Forelimb muscle (tissue), 1 donor: ENCODE measurements at places on chromosomes 4 and X. TPM values are rescaled to one million over a fixed set of nuclear protein-coding genes. Genes with fewer than 3 reads are reported as not detected.

Gene DUSP9
- polyA plus RNA-seq, result 0.15 TPM

Gene DGAT2L6
- not detected for polyA plus RNA-seq

Gene ZNF630
- polyA plus RNA-seq, result 2.8 TPM

Gene DRP2
- polyA plus RNA-seq, result 1.6 TPM

Gene KLB
- polyA plus RNA-seq, result 0.09 TPM

Gene RBM41
- 9.7 TPM for polyA plus RNA-seq

Gene NEIL3
- polyA plus RNA-seq, result 2.4 TPM

Gene AVPR2
- polyA plus RNA-seq, result 1.1 TPM

Gene IL2
- not detected for polyA plus RNA-seq

Gene ALG13
- polyA plus RNA-seq, result 29.3 TPM

Gene CT45A10
- polyA plus RNA-seq, result not detected

Gene TEX13D
- not detected for polyA plus RNA-seq

DNA sequence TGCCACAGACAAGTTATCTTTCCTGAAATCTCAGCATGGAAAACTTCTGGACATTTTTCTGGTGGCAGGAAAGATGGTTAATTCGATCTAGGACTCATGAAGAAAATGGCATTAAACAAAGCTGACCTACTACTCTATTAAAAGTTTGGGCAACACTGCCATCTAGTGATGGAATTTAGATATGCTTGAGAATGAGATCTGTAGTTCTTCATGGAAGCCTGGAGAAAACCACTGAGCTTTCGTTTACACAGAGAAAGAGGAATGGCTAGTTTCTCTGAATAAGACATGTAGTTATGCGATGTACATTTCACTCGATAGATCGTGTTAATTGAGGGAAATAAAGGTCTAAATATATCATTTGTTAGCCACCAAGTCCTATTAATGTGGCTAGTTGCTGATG is 51.7 kb upstream of the CHRDL1 start:
- DNase-seq, result peak; percentile 53

GRCh38 chr4:125985856-125986255 is 671.1 kb downstream of the FAT4 start:
- no peak for DNase-seq

- no peak for DNase-seq
Observed at GRCh38 chr4:184728858-184729257, 5.0 kb downstream of the CENPU start.

DNA sequence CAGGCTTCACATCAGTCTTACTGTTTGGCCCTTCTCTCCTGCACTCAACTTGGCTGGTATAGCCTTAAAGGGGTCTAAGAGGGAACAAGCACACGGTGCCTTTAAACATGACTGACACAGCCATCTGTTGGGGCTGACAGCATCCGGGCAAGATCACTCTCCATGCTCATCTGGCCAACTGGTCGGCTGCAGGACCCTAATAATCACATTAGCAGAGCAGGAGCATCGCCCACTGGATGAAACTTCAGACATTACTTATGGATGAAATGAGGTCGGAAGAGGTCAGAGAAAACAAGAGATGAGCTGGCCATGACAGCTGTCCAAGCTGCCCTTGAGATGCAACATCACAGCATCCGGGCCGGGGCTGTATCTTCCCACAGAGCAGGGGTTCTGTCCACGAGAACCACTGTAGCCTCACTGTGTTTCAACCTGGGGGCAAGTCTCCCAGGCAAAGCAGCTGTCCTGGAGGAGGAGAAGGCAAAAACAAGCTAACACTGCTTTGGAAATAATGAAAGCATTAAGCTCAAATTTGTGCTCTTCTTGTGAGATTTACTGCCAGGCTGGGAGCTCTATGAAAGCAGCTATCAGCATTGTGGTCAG is 94.4 kb upstream of the TTC29 start:
- no peak for DNase-seq

DNA sequence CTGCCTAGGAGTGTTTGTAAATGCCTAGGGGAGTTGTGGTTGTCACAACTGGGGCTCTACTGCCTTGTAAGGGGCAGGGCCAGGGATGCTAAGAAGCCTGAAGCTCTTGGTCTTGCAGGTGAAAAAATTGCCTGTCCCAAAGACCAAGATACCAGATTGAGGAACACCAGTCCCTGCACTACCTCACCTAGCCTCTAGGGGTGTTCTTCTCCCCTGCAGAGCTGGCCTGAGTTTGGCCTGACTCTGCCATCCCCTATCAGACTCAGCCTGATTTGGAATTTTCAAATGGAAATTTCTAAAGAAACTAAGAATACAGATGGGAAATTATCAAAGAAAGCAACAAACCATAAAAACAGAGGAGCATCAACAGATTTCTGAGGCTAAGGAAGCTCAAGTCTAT is 90.4 kb downstream of the ZC4H2 start:
- no peak for DNase-seq

- DNase-seq, result no peak
Observed at GRCh38 chr4:74415602-74416300, 29.2 kb upstream of the AREG start.

- DNase-seq, result no peak
Observed at GRCh38 chrX:117972711-117973109, 143.9 kb downstream of the KLHL13 start.

DNA sequence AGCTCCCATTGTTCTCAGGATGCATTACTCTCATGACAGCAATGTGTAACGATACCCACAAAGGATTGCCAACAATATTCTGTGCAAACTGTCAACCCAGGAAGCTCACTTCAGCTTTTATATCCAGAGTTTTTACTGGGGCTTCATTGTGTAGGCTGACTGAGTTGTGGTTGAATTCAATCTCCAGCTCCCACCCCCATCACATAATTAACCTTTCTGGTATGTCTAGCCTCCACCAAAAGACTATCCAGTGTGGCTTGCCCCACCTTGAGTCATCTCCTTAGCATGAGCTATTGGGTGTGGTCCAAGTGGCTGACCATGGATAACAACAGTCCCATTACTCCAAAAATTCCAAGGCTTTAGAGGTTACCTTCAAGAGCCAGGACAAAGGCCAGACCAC is 17.7 kb upstream of the TAB3 start:
- no peak for DNase-seq

DNA sequence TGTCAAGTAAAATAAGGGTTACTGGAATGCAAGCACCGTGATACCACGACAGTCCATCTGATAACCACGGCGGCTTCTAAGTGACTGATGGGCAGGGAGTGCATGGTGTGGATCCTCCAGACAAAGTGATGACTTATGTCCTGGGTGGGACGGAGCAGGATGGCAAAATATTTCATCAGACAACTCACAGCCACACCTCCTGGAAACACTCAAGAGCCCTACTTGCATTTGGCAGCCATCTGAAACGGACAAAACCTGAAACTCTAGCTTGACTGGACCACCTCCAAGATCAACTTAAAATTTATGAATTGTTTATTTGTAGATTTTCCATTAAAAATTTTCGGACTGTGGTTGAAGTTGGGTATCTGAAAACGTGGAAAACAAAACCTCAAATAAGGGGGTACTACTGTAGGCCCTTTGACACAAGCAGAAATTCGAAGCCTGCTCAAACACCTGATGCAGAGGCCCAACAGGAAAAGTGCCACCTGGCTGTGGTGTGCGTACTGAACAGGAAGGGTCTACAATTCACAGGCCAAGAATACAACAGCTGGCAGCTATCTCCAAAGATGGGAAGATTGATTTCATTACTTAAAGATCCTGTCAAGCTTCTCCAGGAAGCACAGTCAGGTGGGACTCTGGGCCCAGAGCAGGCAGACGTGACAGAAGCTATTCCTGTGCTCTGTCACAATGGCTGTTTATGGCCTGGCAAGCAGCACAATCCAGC is 26.0 kb downstream of the LRIT3 start:
- no peak for DNase-seq

- no peak for DNase-seq
Observed at GRCh38 chrX:142005532-142005931, 101.8 kb downstream of the MAGEC1 start.

DNA sequence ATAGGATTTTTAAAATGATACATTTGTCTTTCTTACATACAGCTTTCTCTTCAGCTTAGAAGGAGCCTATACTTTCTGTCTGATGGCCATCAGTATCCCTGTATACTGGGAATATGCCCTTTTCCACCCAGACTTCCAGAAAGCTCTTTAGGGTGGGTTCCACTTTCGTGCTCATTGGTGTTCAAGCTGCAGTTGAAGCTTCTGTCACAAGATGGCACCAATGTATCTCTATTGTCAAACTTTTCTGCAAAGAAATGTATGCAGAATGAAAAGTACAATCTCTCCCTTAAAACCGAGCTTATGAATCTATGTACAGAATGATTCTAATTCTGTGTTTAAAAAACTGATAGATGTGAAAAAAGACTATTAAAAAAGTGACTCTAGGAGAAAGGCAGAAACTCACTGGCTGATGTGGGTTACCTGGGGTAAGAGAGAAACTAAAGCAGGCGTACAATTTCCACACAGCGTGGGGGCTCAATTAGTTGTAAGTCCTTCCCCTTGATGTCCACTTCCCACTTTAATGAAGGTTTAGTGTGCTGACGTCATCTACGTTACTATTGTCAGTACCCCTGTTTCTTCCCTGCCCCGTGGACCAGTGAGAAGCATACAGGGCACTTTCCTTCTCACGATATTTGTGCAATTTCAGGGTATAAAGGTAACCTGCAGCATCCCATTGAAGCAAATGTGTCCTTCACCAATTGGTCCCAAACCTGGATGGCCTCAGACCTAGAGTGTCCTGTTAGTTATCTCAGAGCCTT is 57.3 kb upstream of the TCEAL2 start:
- peak; percentile 4 for DNase-seq

DNA sequence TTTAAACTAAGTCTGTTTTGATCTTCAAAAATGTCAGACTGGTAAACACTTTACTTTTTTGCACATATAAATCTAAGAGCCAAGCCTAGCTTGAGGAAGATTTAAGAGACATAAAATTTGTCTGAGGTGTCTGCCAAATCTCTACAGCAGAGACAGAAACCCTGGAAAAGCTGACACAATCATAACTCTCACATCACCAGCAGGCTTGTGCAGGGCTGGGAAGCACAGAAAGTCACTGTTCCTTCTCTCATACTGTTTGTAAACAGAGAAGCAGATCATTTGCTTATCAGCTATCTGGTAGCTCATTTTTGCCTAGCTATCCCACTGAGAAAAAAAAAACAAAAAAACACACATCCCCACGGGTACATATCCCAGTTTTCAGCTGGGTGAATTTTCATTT is 7.0 kb downstream of the ENOX2 start:
- no peak for DNase-seq

DNA sequence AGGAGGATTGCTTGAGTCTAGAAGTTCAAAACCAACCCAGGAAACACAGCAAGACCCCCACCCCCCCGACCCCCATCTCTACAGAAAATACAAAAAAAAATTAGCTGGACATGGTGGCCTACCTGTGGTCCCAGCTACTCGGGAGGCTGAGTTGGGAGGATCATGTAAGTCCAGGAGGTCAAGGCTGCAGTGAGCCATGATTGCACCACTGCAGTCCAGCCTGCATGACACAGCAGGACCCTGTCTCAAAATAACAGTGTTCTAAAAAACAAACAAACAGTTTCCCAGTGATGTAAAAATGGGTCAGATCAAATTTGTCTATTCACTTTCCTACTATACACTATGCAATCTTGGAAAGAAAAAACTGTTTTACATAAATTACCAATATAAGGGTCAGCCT is 2.0 kb upstream of the CBR4 start:
- no peak for DNase-seq

- no peak for DNase-seq
Observed at GRCh38 chr4:77158487-77158861, 1.5 kb downstream of the CCNG2 start.

- no peak for DNase-seq
Observed at GRCh38 chr4:2076908-2077536, 17.9 kb downstream of the NAT8L start.

GRCh38 chrX:72095370-72095769 is 36.3 kb downstream of the RTL5 start:
- DNase-seq, result no peak
